HT1080 (cell line): ENCODE measurements at places on chromosomes 13 and 19. TPM values are rescaled to one million over a fixed set of nuclear protein-coding genes. Genes with fewer than 3 reads are reported as not detected.

The GRK1 gene
- not detected in 2 replicates for total RNA-seq

GRCh38 chr13:108249150-108249549, 20.4 kb upstream of the TNFSF13B start:
- DNase-seq: no peak

The MUC16 gene
- total RNA-seq: not detected in 2 replicates

DNA sequence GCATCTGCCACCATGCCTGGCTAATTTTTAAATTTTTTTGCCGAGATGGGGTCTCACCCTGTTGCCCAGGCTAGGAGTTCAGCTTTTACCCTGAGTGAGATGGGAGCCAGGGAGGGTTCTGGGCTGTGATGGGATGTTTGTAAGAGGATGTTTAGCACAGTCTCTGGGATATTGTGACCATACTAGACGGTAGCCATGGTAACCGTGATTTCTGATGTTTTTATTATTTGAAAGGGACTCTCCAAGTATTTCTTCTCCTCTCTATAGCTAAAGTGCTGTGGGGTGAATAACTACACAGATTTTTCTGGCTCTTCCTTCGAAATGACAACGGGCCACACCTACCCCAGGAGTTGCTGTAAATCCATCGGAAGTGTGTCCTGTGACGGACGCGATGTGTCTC, 10.4 kb downstream of the TSPAN16 start:
- DNase-seq: no peak

GRCh38 chr19:33125929-33126388, 6.0 kb upstream of the WDR88 start:
- peak; percentile 44 for DNase-seq

The FFAR3 gene
- total RNA-seq: 0.11 TPM in 1 of 2 replicates, not detected in the other

- DNase-seq: peak; percentile 57
These were observed 429.2 kb upstream of the HTR2A start for GRCh38 chr13:47326061-47326460.

- DNase-seq: no peak
These were observed 17.2 kb upstream of the CXCL17 start for GRCh38 chr19:42459926-42460325.

GRCh38 chr13:89029062-89029461, 1357.9 kb downstream of the SLITRK5 start:
- DNase-seq: peak; percentile 48

- no peak for DNase-seq
These were observed 6.9 kb upstream of the FOSB start for GRCh38 chr19:45460807-45461347.
